ENCODE measurements at places on chromosomes 7 and 10.

DNA sequence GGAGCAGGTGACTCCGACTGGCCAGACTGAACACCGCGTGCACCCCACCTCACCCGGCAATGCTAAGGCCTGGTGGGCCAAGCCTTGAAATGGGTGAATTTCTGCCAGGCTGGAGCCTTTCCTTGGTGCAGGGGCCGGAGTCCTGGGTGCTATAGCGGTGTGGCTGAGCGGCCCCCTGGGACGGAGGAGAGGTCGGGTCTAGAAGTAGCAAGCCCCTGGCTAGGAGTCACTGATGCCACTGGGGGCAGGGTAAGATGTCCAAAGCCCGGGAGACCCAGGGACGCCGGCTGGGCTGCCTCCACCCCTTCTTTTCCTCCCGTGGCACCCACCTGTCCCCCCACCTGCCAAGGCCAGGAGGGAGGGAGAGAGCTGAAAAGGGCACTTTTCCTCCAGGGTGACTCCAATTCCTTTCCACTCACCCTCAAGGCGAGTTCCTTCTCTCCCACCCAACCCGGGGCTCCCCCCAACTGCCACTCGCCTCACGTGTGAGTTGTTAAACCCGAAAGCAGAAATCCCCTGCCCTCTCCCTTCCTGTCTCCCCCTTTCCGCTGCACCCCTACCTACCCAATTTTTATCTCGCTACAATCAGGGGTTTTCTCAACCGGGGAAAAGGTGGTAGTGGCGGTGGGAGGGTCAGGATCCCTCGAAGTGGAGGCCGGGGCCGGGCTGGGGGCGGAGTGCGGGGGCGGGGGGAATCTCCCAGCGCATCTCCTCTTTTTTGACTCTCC lies 6.0 kb upstream of the GATA3 start:
- no peak for DNase-seq

DNA sequence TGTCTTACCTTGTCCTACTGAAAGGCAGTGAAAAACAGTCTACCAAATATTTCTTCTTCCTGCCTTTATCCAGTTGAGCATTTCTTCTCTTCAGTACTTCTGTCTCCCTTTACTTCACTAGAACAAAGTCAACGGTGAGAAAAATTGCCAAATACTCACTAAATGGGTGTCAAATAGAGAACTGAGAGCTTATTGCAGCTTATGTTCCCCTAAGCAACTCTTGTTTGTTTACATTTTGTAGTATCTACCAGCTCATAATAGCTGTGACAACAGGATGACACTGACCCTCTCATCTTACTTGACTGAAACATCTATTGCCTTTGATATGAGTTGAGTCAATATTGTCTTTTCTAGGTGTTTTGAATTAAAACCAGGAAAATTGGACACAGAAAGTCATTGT lies 327.9 kb upstream of the SORCS1 start:
- no peak for DNase-seq

GRCh38 chr10:131790021-131790420 lies 110.8 kb upstream of the PPP2R2D start:
- no peak for DNase-seq

- no peak for DNase-seq
Measured at GRCh38 chr7:55524558-55525310, 47.6 kb downstream of the VOPP1 start.

DNA sequence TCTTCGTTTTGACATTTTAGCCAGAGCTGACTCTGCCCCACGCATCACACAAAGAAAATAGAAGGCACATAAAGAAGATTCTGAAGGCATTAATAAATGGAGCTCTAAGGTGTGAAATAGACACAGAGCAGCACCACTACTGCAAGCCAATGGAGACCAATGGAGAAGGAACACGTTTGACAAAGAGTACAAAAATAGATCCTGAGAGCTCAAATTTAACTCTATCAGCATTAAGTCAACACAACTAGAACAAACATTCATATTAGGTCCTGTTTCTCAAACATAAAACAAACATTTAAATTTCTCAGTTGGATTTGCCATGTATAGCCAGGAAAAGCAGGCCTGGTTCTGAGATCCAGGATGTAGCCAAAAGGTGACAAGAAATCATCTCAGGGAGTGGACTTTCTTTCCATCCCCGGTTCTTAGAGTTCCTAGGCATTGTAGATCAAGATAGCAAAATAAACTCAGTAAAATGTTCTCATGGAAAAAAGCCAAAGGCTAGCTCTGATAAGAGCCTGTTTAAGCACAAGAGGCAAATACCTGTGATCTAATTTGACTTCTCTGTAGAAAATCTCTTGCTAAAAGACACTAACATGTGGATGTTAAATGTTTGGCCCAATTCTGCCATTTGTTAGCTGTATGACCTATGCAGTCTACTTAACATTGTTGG lies 174.2 kb upstream of the VIPR2 start:
- DNase-seq = no peak

- no peak for DNase-seq
Measured at GRCh38 chr10:14574291-14574690, 200.4 kb downstream of the FAM107B start.

DNA sequence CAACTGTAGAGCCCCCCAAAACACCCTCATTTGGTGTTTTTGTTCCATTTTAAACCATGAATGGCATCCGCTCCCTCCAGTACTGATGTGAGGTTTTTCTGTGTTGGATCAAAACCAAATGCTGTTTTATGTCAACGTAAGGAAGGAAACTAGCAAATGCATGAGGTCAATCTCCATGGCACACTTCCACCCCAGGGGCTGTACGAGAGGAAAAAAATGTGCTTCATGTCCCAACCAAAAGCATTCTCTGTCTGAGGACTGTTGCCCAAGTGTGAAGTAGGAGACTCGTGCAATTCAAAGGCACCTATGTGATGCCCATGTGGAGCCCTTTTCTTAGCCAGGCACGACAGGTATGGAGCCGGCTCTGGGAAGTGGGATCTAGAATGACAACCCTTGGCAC lies 180.3 kb upstream of the MKI67 start:
- DNase-seq = no peak

GRCh38 chr7:68707159-68707558 lies 891.1 kb upstream of the AUTS2 start:
- DNase-seq = no peak

GRCh38 chr10:51498424-51498823 lies 201.0 kb downstream of the CSTF2T start:
- no peak for DNase-seq

DNA sequence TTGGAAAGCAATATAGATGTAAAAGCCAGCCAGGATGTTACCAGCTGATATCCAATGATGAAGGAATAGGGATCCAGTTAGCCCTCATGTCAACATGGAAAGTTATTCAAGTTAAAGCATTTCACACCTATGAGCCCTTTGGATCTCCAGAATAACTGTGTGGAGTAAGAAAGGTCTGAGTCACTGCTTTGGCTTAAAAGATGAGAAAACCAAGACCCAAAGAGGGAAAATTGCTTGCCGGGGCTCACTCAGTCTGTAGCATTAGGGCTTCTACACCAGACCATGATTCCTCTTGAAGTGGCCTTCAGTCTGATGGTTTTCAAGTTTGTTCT lies 12.6 kb downstream of the LSM5 start:
- DNase-seq = no peak

- no peak for DNase-seq
Measured at GRCh38 chr7:2237109-2237602, 4.4 kb upstream of the MAD1L1 start.

DNA sequence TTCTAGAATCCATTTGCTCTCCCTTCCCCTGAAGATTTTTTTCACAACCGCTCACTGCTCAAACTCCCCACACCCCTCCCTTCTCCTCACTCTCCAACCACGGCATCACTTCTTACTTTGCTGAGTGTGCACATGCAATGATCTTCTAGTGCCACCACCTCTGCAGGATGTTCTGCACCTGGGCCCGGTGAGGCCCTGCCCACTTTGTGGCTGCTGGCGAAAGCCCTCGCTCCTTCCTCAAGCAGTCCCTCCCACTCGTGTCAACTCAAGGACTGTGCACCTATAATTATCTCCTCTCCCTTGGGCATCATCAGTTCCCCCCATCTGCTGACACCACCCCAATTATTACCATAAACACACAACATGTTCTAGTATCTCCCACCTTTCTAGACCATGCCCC lies 91.0 kb upstream of the LANCL2 start:
- no peak for DNase-seq

- DNase-seq = no peak
Measured at GRCh38 chr10:118907051-118907450, 122.5 kb upstream of the NANOS1 start.

DNA sequence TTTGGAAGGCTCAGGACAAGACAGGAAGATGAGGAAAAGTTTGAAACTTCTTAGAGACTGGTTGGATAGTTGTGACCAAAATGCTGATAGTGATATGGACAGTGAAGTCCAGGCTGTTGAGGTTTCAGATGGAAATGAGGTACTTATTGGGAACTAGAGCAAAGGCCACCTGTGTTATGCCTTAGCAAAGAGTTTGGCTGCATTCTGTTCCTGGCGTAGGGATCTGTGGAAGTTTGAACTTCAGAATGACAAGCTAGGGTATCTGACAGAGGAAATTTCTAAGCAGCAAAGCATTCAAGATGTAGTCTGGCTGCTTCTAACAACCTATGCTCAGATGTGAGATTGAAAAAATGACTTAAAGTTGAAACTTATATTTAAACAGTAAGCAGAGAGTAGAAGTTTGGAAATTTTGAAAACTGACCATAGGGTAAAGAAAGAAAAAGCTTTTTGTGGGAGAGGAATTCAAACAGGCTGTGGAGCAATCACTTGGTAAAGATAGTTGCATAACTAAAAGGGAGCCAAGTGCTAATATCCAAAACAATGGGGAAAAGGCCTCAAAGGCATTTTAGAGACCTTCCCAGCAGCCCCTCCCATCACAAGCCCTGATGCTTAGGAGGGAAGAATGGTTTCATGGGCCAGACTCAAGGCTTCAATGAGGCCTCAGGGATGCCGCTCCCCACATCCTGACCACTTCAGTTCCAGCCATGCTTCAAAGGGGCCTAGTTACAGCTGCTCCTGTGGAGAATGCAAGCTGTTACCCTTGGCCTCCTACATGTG lies 415.1 kb downstream of the INHBA start:
- no peak for DNase-seq
